Panc1 (cell line): ENCODE measurements at places on chromosomes 11 and 22.

DNA sequence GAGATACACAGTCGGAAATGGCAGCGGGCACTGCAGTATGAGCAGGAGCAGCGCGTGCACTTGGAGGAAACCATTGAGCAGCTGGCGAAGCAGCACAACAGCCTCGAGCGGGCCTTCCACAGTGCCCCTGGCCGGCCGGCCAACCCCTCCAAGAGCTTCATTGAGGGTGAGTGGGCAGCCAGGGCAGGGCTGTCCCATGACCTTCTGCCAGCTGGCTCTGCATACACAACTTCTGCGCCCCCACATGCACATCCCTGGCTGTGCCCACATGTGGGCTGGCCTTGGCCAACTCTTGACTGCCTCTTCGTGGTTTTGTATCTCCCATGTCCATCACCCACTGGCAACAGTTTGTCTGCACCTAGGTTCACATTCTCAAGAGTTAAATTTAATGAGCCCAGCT, 81.1 kb downstream of the MORC2 start:
- no peak for DNase-seq

- DNase-seq: no peak
These were observed 91.4 kb upstream of the BIRC3 start for GRCh38 chr11:102225689-102226568.

DNA sequence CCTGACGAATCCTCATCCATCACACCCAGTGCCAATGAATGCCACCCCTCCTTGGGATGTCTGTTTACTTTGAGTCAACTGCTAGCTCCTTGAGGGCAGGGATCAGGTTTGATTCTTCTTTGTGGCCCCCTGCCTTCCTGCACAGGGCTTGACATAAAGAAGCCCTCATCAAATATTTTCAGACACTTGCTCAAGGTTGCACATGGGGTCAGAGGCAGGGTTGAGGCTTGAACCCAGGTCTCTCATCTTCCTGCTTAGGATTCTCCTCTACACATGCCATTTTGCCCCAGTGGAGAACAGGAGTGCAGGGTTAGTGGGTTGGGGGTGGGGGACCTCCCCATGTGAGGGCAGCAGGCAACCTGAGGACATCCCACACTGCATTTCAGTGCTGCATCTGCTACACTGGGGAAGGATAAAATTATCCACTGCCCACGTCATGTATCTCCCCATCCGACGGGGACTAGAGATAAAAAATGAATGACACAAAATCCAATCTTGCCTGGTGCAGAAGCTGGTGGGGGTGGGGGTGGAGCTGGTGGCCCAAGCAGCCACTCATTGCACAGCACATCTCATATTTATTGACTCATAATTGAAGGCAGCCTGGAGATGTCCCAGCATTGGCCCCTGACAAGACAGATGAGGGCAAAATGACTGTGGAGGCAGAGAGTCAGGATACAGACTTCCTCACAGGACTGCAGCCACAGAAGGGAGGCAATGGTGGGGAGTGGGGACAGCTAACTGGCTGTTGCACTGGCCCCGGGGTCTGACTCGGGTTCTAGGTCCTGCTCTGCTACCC, 41.3 kb downstream of the NEU3 start:
- DNase-seq: no peak

GRCh38 chr11:47236482-47236881, 12.1 kb downstream of the ACP2 start:
- DNase-seq: no peak

GRCh38 chr22:21074102-21074715, 28.5 kb downstream of the LRRC74B start:
- DNase-seq: peak; percentile 32

GRCh38 chr11:33515347-33515746, 185.3 kb downstream of the C11orf91 start:
- DNase-seq: no peak

DNA sequence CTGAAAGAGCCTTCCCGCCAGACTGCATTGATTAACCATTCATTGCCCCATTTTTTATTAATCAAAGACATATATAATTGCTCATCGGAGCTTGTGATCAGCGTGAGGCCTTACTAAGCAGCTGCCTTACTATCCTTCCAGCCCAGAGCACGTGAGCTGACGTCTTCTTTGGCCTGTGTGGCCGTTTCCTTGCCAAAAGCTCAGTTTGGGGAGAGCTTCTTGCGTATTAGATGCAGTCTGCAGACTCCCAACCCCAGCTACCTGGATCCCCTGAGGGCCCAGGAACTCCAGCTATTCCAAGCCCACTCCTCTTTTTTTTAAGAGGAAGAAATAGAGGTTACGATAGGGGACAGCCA, 784 bp upstream of the SLC43A3 start:
- DNase-seq: no peak

- DNase-seq: no peak
These were observed 56.8 kb downstream of the C22orf31 start for GRCh38 chr22:29004647-29005371.

- DNase-seq: no peak
These were observed 98.5 kb downstream of the SPATA19 start for GRCh38 chr11:133746663-133747306.

DNA sequence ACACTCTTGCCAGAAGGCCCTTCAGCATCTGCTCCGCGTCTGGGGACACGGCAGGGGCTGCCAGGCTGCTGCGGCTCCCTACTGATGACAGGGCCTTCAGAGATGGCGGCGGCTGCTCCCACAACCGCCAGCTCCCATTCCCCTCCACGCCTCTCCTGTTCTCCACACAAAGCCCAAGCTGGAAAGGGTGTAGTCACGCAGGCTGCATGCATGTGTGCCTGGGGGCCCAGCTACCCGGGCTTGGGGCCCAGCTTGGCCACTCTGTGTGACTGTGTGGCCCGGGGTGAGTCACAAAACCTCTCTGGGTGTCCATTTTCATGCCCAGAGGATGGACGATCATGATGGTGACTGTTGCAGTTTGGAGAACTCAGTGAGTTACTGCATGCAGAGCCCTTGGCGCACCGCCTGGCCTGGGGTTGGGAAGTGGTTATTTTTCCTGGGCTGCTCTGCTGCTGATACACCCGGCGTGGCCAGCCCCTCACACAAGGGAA, 31.7 kb upstream of the PARVB start:
- DNase-seq: no peak
